ENCODE measurements at places on chromosomes 7 and 10. TPM values are rescaled to one million over a fixed set of nuclear protein-coding genes. Genes with fewer than 3 reads are reported as not detected.

DNA sequence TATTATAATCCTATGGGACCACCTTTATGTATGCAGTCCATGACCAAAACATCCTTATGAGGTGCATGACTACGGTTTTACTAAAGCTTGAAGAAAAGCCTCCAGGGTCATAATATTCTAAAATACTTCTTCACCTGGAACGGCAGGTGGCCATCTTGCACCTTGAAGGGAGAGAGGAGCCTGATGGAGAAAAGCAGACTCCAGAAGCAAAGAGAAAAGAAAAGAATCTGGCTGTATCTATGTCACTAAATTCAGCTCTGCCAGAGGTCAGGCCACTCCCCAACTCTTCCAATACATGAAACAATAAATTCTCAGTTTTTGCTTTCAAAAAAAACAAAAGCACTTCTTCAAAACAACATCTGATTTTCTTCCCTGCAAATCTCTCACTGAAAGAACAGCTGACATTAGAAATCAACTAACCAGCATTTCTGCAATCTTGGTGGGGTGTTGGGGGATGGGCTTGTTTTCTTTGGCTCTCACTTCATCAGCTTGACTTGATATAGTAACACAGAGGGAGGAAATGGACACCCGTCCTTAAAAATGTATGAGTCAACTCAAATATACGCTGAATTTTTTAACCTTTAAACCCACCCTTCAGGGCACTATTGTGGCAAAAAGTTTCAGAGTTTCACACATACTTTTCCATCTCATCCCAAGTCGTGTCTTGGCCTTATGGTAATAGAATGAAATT, 21.7 kb downstream of the HIBADH start:
- DNase-seq, result peak; percentile 31

The ACSL5 gene
- total RNA-seq, result 10.1 TPM

- DNase-seq, result no peak
Observed at GRCh38 chr10:34377833-34378232, 437.3 kb downstream of the PARD3 start.

DNA sequence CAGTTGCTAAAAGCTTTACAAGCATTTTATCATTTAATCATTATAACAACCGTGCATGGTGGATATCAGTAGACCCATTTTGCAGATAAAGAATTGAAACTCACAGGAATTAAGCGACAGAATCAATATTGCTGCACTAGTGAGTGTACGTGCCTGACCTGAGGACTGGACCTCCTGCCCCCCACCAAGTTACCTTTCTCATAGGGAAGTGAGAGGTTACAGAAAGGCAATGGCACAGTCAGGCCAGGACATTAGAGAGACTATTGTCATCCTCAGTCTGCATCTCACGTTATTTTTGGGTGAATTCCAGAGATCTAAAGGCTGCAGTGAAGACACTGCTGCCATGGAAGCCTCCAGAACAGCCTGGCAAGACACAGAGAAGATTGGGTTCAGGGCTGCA, 80.9 kb downstream of the WDFY4 start:
- no peak for DNase-seq

The ANKRD30A gene
- 0.30 TPM for total RNA-seq

The HOXA4 gene
- total RNA-seq, result 0.69 TPM

DNA sequence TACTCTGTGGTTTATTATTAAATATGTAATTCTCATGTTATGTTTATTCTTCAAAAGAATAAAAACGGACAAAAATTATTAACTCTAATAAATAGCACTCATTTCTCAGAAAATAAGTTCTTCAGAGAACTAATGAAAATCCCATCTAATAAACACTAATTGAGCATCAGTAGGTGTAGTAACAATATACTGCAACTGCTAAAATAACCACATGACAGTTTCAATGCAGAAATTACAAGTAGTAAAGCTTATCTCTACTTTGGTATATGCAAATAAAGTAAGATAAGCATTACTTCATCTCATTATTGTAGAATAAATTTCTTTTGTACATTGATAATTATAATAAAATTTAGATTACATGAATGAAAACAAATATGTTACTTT, 56.4 kb upstream of the DKK1 start:
- no peak for DNase-seq

- no peak for DNase-seq
Observed at GRCh38 chr10:114957122-114957521, 19.1 kb downstream of the TRUB1 start.

DNA sequence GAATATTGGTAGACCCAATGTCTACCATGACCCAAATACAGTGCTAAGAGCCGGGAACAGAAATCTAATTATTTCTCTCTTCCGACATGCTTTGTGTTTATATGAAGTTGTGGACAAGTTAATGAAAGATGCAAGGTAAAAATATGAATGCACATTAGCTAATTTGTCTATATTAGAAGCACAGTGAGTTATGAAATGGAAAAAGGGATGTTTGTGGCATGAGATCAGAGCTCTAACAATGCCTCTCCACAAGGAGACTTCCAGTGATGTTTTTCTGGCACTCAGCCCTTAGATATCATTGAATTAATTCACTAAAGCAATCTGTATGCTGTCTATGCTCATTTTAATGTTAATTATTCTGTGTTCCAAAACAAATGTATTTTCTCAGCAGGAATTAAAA, 897.2 kb downstream of the CNTNAP2 start:
- no peak for DNase-seq

DNA sequence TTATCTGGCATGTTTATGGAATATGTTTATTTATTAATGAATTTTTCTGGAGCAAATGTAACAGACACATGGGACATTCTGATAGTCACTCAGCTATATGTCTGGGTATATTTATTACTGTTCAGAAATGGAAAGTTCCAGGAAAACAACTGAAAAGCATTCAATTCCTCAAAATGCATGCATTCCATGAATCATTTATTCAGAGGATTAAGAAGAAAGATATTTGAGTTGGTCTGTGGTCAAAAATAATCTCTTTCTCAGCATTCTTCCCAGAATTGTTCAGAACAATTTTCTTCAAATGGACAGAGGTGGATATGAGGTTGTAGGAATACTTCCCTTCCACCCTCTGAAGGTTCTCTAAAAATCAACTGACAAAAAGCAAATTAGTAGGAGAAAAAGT, 97.6 kb upstream of the ITGB1 start:
- DNase-seq, result no peak

The VWDE gene
- 0.39 TPM for total RNA-seq

GRCh38 chr7:15853832-15854470, 167.5 kb upstream of the MEOX2 start:
- peak; percentile 20 for DNase-seq

DNA sequence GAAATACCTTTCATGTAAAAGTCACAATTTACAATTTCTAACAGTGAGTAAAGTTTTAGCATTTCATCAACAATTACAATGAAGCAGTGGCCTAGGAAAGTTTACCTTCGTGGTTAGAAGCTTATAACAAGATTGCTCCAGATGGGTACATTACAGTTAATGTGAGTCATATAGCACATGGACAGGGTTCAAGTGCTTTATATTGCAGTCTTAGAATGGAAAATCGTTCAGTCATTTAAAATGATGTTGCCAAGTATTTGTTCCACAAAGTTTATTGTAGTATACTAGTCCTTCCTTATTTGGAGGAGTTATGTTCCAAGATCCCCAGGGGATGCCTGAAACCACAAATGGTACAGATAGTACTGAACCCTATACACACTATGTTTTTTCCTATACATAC, 174.6 kb upstream of the TARP start:
- DNase-seq, result peak; percentile 3

- DNase-seq, result peak; percentile 55
Observed at GRCh38 chr10:124740369-124741280, 3.6 kb downstream of the FAM53B start.

The SVIL gene
- total RNA-seq, result 121 TPM

The ALOX5 gene
- total RNA-seq, result 9.4 TPM

DNA sequence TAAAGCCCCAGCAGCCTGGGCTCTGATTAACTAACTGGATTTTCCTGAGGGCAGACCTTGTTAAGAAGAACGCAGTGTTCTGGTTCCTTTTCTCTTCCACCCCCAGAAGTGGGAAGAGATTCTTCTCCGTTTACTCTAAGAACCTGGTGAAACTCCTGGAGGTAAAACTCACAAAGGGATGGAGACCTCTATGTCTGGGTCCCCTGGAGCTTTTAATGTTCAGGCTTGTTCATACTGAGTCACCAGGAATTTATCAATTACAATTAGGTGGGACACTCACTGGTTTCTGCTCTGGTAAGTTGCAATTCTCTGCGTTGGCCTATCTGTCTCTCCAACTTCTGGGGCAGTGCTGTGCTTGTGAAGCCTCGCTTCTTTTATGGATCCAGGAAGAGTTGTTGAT, 73.3 kb upstream of the CACNB2 start:
- DNase-seq, result no peak

GRCh38 chr10:118937226-118937625, 92.3 kb upstream of the NANOS1 start:
- DNase-seq, result no peak

All from skin of body (tissue), 3 donors.